ENCODE measurements at places on chromosomes 4 and X. TPM values are rescaled to one million over a fixed set of nuclear protein-coding genes. Genes with fewer than 3 reads are reported as not detected.

MAGT1 gene
- total RNA-seq = 60.2 TPM

GRCh38 chr4:20899591-20899990, 199.3 kb downstream of the PACRGL start:
- no peak overlapping the region for H3K4me3 ChIP-seq
- no peak overlapping the region for H3K27ac ChIP-seq

GRCh38 chrX:133530960-133531359, 115.7 kb upstream of the GPC4 start:
- peaks cover 37% of the 10 kb centered on the region for H3K27me3 ChIP-seq
- no peak overlapping the region for H3K27ac ChIP-seq
- H3K36me3 ChIP-seq = no peaks in the 10 kb centered on the region
- no peak overlapping the region for H3K4me3 ChIP-seq
- no peaks in the 10 kb centered on the region for H3K4me1 ChIP-seq

DNA sequence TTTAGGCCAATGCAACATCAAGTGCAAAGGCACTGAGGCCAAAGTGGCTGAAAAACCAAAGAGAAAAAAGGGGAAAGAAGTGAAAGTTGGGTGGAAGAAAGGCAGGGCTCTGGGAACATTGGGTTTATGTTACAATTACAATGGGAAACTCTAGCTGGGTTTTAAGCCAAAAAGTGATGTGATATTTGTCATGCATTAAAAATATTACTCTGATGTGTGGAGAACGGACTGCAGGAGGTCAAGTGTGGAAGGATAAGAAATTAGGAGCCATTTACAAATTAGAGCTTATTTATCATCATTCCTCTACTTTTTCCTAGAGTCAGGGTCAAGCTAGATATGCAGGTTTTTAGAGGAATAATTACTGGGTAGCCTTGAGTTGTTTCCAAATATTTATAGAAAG, 516.8 kb downstream of the INPP4B start:
- H3K4me1 ChIP-seq = no peaks in the 10 kb centered on the region
- no peak overlapping the region for H3K4me3 ChIP-seq
- DNase-seq = no peak
- peaks cover 14% of the 10 kb centered on the region for H3K36me3 ChIP-seq
- no peaks in the 10 kb centered on the region for H3K27me3 ChIP-seq

TEC gene
- 1.1 TPM for total RNA-seq

- H3K27ac ChIP-seq = no peak overlapping the region
- no peaks in the 10 kb centered on the region for H3K36me3 ChIP-seq
- no peak for DNase-seq
- no peak overlapping the region for H3K4me3 ChIP-seq
- H3K4me1 ChIP-seq = peaks cover 9% of the 10 kb centered on the region
- peaks cover 90% of the 10 kb centered on the region for H3K27me3 ChIP-seq
These were observed 62.9 kb downstream of the DCX start for GRCh38 chrX:111349101-111349500.

FAT4 gene
- total RNA-seq = 6.6 TPM

PROM1 gene
- not detected for total RNA-seq

GRCh38 chr4:185082561-185082960, 60.5 kb upstream of the SLC25A4 start:
- DNase-seq = peak; percentile 6
- H3K27ac ChIP-seq = no peak overlapping the region
- no peaks in the 10 kb centered on the region for H3K27me3 ChIP-seq
- no peak overlapping the region for H3K4me3 ChIP-seq
- peaks cover 5% of the 10 kb centered on the region for H3K4me1 ChIP-seq
- no peaks in the 10 kb centered on the region for H3K36me3 ChIP-seq

GRCh38 chrX:91079342-91080114, 355.1 kb upstream of the PABPC5 start:
- no peak overlapping the region for H3K4me3 ChIP-seq
- peaks cover 21% of the 10 kb centered on the region for H3K4me1 ChIP-seq
- H3K27me3 ChIP-seq = no peaks in the 10 kb centered on the region
- no peaks in the 10 kb centered on the region for H3K36me3 ChIP-seq
- DNase-seq = peak; percentile 67

CABS1 gene
- not detected for total RNA-seq

Measured in MCF 10A (cell line).